ENCODE measurements at places on chromosomes 11 and 22.

- no peak for DNase-seq
Observed at GRCh38 chr11:110776081-110776480, 63.8 kb upstream of the ARHGAP20 start.

GRCh38 chr11:92536883-92537282, 312.3 kb downstream of the FAT3 start:
- no peak for DNase-seq

DNA sequence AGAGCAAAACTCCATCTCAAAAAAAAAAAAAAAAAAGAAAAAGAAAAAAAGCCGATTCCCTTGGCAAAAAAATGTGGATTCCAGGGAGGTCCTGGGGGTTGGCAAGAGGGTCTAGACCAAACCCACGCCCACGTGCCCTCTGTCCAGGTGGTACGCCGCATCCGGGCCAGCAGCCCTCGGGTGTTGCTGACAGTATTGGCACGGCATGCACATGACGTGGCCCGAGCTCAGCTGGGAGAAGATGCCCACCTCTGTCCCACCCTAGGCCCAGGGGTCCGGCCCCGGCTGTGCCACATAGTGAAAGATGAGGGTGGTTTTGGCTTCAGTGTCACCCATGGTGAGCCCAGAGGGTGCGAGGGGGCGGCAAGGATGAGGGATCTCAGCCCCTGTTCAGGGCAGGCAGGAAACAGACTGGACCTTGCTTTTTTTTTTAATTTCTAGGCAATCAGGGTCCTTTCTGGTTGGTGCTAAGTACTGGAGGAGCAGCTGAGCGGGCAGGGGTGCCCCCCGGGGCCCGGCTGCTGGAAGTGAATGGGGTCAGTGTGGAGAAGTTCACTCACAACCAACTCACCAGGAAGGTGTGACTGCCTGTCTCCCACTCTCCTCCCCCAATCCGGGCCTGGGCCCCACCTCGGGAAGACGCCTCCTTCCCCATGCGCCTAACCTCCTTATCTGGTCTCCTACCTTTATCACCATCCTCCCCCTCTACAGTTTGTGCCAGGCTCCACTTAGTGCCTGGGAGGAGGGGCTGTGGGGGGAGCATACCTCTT, 2.0 kb downstream of the NHERF4 start:
- no peak for DNase-seq

DNA sequence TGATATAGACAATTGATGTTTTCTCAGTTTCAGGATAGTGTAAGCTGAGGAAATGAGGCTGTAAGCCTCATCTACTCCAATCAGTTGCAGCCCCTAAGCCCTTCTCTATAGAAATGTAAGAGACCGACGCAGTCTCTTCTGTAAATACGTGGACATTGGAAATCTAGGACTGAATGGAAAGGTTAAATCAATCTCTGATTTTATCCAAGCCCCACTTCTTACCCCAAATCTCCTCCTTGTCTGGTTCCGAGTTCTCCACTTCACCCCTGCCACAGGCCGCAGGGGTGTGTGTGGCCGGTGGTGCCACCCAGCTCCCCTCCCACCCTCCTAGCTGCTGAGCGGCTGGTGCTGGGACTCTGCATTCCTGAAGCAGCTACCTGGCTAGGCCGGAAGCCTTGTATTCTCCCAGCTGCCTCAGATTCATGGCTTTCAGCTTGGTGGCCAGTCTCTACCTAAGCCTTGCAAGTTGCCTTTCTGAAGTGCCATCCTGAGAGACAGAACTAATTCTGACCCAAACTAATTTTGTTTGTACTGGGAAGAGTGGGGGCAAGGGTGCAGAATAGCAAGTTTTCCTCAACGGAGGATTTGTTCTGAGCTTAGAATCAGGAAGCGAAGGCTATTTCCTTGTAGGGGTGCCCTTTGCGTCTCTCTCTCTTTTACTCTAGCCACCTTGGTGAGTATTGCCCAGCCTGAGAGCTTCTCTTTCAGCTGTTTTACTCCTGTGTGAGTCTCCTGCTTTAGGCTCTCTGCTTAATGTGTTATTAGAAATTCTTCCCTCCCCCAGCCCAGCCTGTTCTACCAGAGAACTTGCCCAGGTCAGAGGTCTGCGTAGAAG, 749 bp downstream of the VWA5A start:
- DNase-seq, result no peak

DNA sequence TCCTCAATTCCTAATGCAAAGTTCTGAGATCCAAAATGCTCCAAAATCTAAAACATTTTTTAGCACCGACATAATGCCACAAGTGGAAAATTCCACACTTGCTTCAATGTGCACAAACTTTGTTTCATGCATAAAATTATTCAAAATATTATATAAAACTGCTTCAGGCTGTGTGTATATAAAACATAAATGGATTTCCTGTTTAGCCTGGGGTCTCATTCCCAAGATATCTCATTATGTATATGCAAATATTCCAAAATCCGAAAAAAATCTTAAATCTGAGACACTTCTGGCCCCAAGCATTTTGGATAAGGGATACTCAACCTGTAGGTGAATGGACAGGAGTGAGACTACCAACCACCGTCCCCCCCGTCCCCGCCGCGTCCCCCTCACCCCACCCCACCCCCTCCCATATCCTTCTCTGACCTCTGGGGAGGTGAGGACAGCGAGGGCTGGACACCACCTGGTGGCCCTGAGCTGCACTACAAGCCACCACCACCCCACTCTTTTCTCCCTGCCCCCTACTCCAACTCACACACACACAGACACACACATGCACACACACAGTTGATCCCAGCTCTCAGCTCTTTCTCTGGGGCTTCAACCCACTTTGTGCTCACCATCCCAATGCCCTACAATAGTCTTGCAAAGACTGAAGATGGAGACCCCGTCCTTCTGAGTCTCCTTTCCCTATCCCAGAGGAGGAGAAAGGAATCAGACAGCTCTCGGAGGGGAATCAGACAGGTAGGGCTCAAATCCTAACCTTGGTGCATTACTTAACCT, 101.0 kb downstream of the PDE2A start:
- DNase-seq, result no peak

DNA sequence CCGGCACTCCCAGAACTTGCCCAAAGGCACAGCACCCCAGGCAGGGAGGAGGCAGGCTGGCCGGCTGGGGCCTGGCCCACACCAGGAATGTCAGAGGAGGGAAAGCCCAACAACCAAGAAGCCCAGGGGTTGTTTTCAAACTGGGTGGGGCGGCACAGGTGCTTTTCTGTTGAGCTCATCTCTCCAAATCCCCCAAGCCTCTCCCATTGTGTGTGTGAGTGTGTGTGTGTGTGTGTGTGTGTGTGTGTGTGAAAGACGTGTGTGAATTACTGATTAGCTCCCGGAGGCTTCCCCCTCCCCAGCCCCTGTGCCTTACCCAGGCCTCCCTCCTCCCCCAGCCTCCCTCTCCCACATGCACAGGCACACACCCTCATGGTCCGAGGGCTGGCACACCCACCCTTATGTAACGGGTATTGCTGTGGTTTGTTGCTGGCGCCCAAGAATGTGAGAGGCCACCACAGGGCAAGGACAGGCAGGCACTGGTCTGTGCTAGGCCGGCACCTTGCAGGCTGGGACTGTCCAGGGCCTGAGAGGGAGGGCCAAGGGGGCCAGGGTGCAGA, 15.9 kb downstream of the TRIM29 start:
- no peak for DNase-seq

DNA sequence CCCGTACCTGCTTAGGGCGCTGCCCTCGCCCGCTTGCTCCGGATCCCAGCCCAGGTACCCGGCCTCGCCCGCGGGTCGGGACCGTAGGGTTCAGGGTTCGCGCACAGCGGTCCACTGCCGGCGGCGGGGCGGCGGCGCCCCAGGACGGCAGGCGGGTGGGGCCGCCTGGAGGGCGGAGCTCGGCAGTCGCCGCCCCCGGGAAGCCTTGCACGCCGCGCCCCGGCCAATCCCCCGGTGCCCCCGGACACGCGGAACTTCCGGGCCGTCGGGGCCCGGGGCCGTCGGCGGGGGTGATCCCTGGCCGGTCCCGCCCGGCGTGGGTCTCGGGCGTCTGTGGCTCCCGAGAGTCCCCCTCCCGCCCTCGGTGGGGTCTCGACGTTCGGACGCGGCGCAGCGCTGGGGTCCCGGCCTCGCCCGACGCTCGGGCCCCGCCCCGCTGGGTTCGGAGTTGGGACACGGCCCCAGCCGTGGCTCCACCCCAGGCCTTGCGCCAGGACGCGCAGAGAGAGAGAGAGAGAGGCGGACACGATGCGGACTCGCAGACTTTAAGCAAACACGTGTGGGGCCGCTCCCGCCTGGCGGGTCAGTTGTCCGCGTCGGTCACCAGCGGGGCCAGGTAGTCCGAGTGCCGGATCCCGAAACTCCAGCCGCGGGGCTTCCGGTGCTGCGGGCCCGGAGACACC, at the start of gene TYMP:
TSS of gene TYMP (minus strand) at position 116 of the 683 bp plus-strand sequence. CDS start 303 bp downstream, outside the sequence.
- DNase-seq, result no peak

DNA sequence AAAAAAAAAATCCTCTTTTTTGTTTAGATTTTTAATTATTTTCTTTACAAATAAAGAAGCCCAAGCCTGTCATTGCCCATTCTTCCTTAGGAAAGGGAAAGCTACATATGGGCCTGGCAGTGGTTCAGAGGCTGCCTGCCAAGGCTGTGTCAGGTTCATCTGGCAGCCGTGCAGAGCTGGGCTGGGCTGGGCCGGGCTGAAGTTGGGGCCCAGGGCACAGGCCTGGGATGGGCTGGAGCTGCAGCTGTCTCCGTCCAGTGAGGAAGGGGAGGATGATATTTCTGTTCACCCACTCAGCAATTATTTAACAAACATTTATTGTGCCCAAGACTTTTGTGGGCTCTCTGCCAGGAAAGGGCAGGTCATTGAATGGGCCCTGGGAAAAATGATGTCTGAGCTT, 4.6 kb downstream of the PRR5L start:
- no peak for DNase-seq

- DNase-seq, result no peak
Observed at GRCh38 chr11:60240662-60241061, 2.3 kb downstream of the MS4A4E start.

DNA sequence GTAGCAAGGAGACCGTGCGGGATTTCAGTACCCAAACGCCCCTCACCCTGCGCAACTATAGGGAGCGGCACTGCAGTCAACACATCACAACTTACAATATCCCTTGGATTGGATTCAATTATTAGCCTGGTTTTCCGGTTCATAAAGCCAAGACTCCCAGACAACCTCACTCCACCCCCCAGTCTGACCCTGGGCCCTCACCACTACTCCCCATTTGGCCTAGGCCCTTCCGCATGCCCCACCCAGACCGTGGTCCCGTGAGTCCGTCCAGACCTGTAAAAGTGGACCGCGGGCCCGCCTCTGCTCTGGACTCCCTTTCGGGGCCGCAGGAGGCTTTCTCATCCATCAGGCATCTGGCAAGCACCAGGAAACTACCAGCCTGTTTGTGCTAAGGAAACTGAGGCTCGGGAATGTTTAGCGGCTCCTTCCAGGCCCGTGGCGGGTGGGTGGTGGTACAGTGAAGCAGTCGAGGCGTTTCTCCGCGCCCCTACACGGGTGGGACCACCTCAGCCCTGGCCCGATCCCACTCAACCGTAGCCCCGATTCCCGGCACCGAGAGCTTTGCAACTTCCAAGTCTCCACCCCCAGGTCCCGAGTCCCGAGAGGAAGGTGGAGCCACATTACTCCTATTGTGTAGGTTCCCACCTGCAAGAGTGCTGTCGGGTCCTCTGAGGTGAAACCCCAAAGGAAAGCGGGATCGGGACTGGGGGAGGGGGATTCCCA, 679 bp upstream of the DPP3 start:
- no peak for DNase-seq

GRCh38 chr11:133967599-133968238, 11.0 kb upstream of the IGSF9B start:
- no peak for DNase-seq

- DNase-seq, result no peak
Observed at GRCh38 chr11:11748706-11749365, 92.9 kb upstream of the USP47 start.

GRCh38 chr11:116272181-116272789, 500.5 kb downstream of the BUD13 start:
- no peak for DNase-seq

Measured in GDM1 (cell line).